ENCODE measurements at places on chromosomes 2 and 18.

DNA sequence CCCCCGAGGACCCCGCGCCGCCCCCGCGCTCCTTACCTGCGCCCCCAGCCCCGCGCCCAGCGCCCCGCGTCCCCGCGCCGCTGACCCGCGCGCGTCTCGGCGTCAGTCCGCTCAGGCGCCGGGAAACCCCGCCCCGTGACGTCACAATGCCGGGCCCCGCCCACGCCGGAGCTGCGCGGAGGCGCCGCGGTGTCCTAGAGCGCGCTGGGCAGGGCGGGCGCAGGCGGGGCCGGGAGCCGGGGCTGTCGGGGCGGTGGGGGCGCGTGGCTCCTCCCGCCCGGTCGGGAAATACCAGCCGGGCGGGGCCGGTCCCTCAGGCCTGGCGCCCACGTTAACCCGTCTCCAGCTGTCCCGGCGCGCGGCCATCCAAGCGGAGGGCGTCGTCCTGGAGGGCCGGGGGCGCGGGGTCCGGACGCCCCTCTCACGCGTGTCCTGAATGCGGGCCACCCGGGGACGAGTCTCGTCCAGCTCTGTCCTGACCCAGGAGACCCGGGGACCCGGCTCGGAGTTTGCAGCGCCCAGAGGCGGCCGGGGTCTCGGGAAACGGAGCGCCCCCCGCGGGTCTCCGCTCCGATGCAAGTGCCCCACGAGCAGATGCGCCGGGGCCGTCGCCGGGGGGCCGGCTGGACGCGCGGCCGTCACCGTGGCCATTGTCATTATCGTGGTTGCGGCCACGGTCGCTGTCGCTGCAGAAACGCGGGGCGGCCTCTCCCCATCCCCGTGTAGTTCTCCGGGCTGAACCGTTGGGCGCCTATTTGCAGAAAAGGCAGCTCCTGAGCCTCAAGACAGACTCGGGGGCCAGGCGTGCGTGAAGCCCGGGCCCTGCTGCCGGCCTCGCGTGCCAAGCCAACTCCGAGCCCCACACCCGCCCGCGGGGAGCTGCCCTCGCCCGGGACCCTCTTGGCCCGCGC lies at the start of gene SLC66A2:
Gene SLC66A2 (minus strand): TSS at position 109 of the 911 bp plus-strand sequence. CDS start 727 bp downstream, outside the sequence.
- peak; percentile 67 for DNase-seq

DNA sequence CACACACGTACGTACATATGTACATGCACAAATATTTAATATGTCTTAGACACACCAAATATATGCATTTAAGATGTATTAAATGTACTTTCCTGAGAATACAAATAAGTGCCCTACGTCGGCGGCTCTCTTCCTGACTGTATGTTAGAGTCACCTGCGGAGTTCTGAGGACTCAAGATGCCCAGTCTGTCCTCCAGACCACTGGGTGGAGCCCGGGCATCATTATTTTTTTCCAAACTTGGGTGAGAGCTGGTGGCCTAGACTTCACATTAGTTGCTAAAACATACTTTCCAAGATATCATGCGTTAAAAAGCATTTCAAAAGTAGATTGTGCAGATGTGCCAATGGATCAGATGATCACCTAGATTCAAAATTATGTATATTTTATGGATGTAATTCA lies 2.9 kb downstream of the IL18R1 start:
- no peak for DNase-seq

DNA sequence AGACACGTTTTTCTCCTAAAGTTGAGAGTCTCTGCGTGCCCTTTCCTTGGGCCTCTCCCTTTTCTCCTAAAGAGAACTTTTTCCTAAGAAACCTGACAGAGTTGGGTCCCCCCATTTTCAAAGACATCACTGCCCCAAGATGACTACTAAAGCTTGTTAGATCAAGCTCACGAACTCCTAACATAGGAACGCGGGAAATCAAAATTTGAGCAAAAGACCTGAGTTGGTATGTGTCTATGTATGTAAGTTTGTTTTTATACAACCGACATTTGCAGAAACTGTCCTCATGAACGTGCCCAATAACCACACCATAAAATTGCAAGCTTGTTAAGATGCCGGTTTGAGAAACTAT lies 1.4 kb downstream of the HOXD13 start:
- DNase-seq: no peak

DNA sequence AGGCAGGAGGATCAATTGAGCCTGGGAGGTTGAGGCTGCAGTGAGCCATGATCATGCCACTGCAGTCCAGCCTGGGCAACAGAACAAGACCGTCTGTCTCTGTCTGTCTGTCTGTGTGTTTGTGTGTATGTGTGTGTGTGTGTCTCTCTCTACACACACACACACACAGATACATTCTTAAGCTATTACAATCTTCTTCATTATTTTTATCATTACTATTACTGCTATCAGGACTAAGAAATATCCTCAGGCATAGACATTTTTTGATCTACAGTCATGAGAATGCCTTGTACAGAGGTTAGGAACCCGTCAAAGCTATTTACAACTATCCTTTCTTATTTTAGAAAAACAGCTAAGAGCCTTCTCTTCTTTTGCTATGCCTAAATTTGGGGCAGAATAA lies 207.4 kb downstream of the NEDD4L start:
- no peak for DNase-seq

GRCh38 chr18:2994603-2995432 lies 18.1 kb downstream of the LPIN2 start:
- DNase-seq: no peak

DNA sequence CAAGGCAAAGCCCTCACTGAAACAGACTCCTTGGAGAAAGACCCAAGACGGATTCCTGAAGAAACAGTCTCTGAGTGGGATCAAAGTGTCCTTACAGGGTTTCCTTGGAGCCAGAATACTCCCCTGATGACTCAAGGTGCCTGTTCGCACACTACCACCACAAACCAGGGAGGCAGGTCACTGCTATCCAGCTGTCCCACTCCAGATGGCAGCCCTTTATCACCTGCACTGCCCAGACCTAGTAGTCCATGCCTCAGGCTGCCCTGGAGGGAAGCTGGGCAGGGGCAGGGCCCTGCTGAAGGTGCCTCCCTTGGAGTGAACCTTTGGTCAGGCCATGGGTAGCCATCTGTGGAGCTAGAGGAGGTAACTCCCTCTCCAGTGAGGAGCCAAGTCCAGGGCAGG lies 34.1 kb downstream of the TRABD2A start:
- no peak for DNase-seq

DNA sequence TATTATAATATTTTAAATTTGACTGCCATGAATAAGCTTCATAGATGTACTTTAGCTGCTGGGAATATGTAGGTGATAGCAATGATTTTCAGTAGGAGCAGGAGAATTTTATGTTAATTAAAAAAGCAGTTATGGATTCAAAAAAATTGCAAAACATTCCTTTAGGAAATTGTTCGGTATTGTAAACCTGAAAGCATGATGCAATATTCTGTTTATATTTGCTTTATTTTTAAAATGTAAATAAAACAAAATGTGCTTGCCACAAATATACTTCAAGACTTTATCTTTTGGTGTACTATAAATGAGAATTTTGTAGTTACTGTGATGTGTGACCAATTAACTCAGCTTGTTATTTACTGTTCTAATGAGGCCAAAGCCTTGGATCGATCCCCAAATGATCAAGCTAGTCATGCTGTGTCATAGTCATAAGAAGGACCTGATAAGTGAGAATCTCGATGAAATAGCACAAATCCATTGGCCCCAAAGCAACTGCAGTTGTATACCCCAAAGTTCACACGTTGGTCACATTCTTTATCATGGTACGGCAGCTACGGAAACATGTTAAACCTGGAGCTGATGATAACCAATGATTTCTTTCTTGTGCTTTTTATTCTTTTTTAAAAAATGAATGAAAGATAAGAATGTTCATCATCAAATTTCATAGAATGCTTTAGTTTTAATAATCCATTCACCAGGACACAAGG lies 23.6 kb upstream of the ATIC start:
- no peak for DNase-seq

DNA sequence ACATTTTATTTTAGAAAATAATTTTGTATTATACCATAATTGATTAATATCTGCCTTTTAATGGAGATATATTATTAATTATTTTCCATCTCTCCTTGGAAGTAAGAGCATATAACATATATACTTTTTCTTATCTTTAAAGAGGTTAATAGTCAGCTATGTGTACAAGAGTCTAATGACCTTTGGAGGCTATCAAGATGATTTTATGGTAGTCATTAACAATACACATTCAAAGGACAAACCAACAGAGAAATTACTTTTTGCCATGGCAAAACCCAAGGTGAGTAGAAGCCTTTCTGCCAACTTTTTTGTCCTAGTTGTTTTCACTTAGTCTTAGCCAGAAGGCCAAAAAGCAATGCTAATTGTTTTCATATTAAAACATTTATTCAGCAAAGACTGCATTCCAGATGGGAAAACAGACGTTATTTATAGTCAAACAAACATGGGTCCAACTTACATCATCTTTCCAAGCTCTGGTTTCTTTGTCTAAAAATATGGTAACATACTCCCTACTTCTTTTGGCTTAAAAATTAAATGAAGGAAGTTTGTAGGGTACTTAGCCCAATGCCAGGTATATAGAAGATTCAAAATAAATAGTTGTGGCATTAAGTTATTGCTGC lies 9.6 kb upstream of the DYNC2LI1 start:
- DNase-seq: no peak

- peak; percentile 48 for DNase-seq
Measured at GRCh38 chr2:8234253-8234652, 447.6 kb upstream of the ID2 start.

GRCh38 chr18:27854631-27855030 lies 322.3 kb downstream of the CDH2 start:
- DNase-seq: no peak

DNA sequence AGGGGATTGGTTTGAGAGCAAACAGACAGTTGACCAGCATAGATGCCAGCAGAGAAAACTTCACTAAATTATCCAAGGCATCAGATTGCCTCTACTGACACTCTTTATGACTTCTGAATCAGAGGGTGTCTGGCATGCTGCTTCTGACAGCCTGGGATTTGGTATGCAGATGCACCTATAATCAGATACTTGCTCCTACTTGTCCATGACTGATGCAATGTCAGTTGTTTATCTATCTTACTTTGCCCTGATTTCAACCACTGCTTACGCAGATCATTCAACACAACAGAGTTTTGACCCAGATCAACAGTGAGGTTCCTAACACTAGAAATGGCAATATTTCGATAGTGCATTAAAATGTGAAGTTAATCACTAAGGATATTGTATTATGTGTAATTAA lies 22.6 kb upstream of the CALCRL start:
- no peak for DNase-seq

- DNase-seq: no peak
Measured at GRCh38 chr18:75200605-75201280, 8.2 kb downstream of the PTGR3 start.

DNA sequence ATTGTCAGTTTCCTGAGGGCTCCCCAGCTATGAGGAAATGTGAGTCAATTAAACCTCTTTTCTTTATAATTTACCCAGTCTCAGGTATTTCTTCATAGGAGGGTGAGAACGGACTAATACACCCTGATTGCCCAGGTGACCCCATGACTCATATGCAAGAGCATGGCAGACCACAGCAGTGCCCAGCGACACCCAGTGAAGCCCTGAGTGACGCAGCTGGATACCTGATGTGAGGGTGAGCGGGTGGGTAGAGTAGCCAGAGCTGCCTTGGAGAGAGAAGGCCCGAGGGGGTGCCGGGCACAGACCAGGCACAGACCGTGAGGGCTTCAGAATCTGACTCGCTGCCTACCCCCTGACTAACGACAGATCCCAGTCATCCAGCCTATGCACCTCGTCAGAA lies 15.4 kb downstream of the ALPG start:
- DNase-seq: no peak

GRCh38 chr2:55047677-55048299 lies 2.5 kb downstream of the RTN4 start:
- peak; percentile 1 for DNase-seq

DNA sequence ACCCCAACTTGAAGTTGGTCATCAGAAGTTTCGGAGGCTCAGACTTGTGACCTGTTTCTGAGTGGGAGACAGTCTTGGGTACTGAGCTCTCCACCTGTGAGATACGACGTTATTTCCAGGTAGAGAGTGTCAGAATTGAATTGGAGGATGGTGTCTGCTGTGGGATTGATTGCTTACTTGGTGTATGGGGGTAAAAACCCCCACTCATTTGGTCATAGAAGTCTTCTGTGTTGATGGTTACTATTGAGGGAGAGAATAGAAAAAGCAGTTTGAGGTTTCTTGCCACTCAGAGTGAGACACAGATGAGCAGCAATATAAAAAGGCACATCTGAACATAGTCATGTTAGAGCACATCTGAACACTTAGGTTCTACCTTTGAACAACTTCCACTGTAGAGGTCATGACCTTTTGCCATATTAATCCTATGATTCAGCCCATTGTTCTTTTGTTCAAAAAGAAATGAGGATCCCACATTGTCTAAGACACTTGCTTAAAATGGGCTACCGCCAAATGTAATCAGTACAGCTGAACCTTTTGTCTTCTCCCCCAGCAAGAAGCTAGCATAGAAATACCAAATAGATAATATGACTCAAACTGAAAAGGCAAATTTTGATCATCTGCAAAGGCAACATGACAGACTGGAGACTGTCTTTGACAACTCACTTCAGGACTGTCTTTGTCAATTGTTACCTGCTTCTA lies 73.3 kb downstream of the NAB1 start:
- no peak for DNase-seq

GRCh38 chr2:218607436-218608115 lies at the start of gene PLCD4:
PLCD4 (plus strand) TSS chr2:218607899; CDS start chr2:218615740, 7,841 bp downstream.
- no peak for DNase-seq

DNA sequence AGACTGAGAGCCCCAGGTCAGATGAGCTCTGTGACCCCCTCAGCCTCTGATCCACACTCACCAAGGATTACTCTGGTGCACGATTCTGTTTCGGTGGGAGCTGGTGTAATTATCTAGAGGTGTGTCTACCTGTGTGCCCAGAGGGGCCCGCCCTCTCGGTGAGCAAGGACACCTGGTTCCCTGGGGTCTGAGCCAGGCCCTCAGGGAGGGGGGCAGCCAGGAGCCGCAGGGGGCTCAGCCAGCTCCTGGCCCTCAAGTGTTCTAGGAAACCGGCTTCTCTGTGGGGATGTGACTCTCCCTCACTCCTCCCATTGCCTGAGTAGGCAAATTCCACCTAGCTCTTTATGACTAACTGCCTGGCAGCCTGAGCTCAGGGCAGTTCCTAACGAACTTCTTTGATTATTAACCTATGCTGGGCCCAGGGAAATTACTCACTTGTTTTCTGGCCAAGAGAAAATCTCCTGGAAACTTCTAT lies 17.4 kb downstream of the AGAP1 start:
- peak; percentile 55 for DNase-seq

- DNase-seq: no peak
Measured at GRCh38 chr2:44321360-44321759, 39.9 kb downstream of the PREPL start.
